ENCODE measurements at places on chromosomes 3 and 15.

DNA sequence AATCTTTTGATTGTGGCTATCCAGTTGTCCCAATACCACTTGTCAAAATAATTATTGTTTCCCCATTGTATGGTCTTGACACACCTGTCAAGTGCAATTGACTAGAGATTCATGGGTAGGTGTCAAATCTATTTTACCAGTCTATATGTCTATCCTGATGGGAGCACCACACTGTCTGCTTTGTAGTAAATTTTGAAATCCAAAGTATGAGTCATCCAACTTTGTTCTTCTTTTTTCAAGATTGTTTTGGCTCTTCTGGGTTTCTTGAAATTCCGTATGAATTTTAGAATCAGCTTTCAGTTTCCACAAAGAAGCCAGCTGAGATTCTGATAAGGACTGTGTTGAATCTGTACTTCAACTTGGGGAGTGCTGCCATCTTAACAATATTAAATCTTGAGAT lies 71.9 kb downstream of the CSNK1G1 start:
- no peak for DNase-seq

GRCh38 chr3:140501770-140502364 lies 176.0 kb upstream of the TRIM42 start:
- no peak for DNase-seq

DNA sequence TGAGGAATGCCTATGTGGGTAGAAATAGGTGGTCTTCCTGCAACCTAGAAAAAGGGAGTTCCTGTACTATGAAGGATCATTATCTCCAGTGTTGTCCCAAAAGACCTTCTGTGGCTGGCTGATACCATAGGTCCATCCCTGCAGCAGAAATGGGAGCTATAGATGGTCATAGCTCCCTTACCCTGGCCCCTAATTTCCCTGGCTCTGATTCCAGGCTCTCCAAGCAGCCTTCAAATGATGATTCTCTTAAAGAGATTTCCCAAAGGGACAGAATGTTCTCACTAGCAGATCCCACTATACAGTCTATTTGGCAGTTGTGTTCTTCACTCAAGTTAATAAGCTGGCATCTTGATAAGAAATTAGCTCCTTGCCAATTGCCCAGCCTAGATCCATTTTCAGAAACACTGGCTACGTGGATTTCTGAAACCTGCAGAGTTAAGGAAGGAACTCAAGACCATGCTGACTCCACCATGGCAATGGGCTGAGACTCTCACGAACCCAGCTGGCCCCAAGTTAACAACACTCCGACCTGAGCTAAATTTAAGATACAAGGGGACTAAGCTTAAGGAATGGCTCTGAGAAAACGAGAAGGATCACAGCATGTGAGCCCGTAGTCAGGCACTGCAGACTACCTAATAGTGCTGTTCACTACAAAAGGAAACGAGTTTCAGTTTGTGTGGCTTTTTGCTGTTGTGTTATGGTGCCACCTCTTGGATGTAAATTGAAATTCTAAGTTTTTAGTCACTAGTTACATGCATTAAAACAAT lies 11.4 kb downstream of the C15orf40 start:
- no peak for DNase-seq

- no peak for DNase-seq
These were observed 2.5 kb downstream of the CLDN11 start for GRCh38 chr3:170421111-170421641.

GRCh38 chr3:100761211-100761942 lies 52.1 kb downstream of the TFG start:
- DNase-seq: no peak

GRCh38 chr15:81865850-81866537 lies 179.8 kb downstream of the MEX3B start:
- DNase-seq: no peak

GRCh38 chr3:42031808-42032480 lies 59.2 kb upstream of the TRAK1 start:
- DNase-seq: no peak

DNA sequence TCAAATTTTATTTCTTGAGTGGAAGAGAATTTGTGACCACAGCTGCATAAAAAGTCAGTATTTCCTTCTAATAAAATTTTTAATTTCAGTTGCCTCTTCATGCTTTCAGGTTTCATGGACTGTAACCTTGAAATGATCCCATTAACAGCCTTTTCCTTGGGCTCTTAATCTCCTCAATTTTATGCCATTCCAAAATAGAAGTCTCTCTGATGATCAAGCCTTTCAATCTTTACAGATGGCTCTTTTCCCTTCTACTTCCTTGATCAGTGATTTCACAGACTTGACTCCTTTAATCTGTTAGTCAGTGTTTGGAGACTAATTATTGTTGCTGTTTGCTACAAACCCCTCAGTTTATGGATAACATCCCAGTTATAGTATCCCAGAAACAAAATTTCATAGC lies 11.9 kb downstream of the TSC22D2 start:
- no peak for DNase-seq

DNA sequence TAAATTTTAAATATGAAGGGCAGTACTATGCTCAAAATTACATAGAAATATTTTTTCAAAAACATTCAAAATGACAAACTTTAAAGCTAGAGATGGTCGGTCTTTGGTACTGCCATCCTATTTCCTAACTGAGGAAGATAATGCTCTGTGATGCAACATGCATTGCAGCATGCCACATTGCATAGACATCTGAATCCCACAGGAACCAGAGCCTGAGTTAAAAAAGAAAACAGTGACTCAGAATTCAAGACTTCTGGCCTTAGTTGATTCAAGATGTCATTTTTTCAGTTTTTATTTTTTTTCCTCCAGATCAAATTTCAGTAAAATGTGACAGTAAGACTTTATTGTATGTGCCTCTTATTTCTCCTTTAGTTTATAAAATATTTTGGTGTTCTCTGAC lies 33.1 kb downstream of the TP63 start:
- no peak for DNase-seq

GRCh38 chr3:43004282-43004681 lies 25.2 kb downstream of the GASK1A start:
- no peak for DNase-seq

DNA sequence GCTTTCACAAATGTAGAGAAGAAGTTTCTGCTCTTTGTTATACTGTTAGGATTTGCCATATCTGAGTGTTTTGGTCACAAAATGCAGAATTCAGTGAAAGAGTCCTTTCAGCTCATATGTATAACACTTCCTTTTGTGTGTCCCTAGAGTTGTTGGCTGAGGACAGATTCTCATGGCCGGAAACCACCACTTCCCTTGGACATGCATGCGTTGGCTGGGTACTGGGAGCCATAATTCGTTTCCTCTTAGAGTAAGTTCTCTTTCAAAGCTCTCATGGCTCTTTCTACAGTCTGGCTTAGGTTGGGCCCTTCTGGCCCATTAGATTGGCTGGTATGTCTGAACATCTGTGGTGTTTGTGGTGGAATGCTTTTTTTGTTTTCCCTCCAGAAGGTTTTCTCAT lies 298.5 kb downstream of the DIPK2A start:
- DNase-seq: no peak

- DNase-seq: no peak
These were observed 391.2 kb upstream of the NECTIN3 start for GRCh38 chr3:110680450-110680849.

GRCh38 chr15:73935547-73935946 lies 9.3 kb downstream of the LOXL1 start:
- DNase-seq: no peak

GRCh38 chr3:71245971-71246880 lies 337.3 kb downstream of the FOXP1 start:
- DNase-seq: no peak

GRCh38 chr3:182479419-182480336 lies 313.6 kb upstream of the ATP11B start:
- DNase-seq: no peak

DNA sequence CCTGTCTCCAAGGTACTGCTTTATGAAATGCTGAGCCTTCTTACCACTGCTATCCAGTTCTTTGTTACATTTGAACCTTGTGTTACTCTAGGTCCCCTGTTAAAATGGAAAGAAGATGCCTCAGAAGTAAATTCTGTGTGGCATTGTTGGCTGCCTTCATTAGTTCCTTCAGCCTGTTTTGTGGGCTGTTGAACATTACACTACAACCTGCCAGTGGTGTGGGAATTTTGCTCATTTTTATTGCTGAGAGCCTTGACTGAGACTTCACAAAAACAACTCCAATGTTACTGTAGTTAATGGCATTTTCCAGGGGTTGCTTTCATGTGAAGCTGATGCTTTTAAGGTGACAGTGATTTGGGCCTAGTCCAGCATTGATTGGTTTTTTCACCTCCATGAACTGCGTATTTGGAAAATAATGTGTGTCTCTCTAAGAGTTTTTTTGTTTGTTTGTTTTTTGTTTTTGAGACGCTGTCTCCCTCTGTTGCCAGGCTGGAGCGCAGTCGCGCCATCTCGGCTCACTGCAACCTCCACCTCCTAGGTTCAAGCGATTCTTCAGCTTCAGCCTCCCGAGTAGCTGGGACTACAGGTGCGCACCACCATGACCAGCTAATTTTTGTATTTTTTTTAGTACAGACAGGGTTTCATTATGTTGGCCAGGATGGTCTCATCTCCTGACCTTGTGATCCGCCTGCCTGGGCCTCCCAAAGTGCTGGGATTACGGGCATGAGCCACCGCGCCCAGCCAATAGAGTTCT lies 4.3 kb downstream of the MAPK6 start:
- DNase-seq: no peak

GRCh38 chr3:81952141-81952540 lies 190.7 kb upstream of the GBE1 start:
- DNase-seq: no peak

DNA sequence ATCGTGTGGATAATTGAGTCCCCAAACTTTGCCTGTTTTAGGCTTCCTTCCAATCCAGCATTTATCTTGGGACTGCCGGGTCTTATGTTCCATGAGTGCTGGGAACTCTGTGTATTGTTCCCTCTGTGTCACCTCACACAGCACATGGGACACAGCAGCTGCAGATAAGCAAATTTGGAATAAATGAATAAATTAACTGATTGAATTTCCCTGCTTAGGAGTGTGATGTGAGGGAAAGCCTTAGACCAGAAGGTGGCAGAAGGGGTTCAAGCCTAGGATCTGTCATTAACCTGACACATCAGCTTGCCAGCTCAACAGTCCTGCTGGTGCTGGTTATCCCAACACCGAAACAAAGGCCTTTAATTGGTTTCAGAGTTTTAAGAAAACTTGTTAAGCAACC lies 114.3 kb downstream of the OXSM start:
- DNase-seq: no peak

DNA sequence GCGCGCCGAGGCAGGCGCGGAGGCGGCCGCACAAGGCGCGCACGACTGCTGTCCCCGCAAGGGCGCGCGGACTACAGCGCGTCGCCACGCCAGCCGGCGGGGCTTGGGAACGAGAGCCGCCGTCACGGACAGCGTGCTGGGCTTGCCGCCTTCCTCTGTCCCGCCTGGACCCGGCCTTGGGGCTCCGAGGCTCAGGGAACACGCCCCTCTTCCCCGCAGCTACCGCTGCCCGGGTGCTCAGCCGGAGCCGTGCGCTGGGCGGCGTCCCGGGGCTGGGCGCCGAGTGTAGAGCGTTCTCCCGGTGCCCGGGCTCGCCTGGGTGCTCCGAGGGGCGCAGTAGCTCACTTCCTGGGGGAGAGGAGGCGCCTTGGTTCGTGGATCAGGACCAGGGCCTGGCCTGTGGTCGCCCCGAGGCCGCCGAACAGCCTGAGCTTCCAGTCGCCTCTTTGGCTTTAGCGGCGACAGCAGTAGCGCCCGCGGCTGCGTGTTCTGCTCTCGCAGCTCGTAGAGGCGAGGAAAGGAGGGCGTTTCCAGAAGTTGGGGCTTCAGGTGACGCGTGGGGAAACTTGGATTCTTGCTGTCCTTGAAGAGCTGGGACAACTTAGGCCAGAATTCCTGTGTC lies 226.7 kb upstream of the C2CD4B start:
- no peak for DNase-seq

DNA sequence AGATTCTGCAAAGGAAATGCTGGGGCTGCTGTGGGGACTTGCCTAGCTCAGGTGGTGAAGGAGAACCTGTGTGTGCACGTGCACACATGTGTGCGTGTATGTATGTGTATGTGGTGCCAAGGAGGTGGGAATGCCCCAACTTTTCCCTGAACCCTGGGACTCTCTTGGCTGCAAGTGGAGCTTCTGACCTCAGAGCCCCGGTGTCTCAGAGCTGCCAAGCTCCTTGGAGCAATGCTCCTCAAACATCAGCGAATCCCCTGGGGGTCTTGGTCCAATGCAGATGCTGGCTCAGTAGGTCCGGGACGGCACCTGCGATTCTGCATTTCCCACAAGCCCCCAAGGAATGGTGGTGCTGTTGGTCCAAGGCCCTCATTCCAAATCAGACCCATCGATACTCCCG lies 5.8 kb upstream of the SLC6A20 start:
- DNase-seq: no peak

DNA sequence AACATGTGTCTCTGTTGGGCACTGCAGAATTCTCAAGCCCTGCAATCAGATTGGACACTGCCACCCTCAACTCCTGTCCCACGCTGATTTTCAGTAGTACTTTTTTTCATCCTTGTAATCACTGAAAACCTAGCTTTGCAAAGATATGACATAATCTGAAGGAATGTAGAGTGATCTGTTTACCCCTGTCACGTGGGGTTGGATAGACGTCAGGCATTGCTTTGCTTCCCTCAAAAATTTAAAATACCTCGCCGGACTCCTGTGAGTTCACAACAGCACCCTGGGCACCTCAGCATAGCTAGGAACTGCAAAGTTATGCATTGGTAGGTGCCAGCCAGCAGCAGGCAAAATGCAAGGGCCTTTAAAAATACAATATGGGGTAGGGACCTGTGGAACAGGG lies 71.1 kb upstream of the OXTR start:
- DNase-seq: no peak

DNA sequence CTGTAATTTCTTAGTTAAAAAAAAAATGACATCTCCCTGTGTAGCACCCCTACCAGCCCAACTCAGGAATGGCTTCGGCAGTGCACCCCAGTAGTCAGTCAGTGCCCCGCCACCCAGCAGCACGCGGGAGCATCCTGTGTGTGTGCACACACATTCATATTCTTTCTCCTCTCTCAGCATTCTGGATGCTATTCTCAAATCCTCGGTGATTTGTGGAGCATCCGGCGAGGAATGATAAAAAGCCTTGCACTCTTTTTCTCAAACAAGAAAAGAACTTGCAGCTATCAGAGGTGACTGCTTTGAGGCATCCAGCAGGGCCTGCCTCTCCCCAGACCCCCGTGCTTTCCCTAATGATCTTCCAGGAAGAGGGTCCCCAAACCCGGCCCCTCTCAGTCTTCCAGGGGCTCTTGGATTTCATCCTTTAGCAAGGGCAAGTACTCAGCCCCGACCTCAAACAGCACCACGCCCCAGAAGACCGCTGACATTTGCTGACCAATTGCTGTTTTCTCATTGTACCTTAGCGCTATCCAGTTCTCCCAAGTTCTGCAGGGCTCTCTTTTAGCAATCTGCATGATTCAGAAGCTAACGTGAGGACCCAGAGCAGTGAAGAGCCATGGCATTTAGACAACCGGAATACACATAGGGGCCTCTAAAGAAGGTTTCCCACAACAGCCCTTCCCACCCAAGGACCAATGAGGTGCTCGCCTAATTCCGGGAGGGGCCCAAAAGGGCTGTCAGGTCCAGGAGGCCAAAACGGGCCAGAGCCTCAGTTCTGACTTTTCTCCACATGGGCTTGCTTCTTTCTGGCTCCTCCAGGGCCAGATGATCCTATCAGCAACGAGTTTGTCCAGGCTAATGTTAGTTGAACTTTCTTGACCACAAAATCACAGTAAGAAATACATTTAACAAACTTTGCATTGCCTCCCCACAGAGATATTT lies 72.2 kb downstream of the FAM174B start:
- no peak for DNase-seq

Data from effector CD4-positive, alpha-beta T cell (primary cell).